ENCODE measurements at places on chromosomes 1 and 21. TPM values are rescaled to one million over a fixed set of nuclear protein-coding genes. Genes with fewer than 3 reads are reported as not detected.

OR10Z1 gene
- total RNA-seq, result not detected

ITLN2 gene
- not detected for total RNA-seq

CYP4A22 gene
- total RNA-seq, result not detected

CLCNKB gene
- not detected for total RNA-seq

CMPK1 gene
- 100.0 TPM for total RNA-seq

NOC2L gene
- total RNA-seq, result 180 TPM

FGR gene
- 0.21 TPM for total RNA-seq

OR14A2 gene
- not detected for total RNA-seq

APCS gene
- total RNA-seq, result not detected

GNAT2 gene
- 1.2 TPM for total RNA-seq

PSRC1 gene
- 5.5 TPM for total RNA-seq

MANEAL gene
- 4.0 TPM for total RNA-seq

TEX38 gene
- 0.18 TPM for total RNA-seq

OR2L5 gene
- not detected for total RNA-seq

FMO5 gene
- total RNA-seq, result 0.17 TPM

RAB7B gene
- total RNA-seq, result not detected

HSF2BP gene
- total RNA-seq, result 1.2 TPM

CFHR5 gene
- total RNA-seq, result not detected

PTGFR gene
- total RNA-seq, result not detected

TMPRSS2 gene
- not detected for total RNA-seq

ZFP69B gene
- 5.1 TPM for total RNA-seq

ZMYM4 gene
- 33.0 TPM for total RNA-seq

PLEKHN1 gene
- 1.7 TPM for total RNA-seq

AXDND1 gene
- total RNA-seq, result not detected

OR14A16 gene
- not detected for total RNA-seq

RAB3B gene
- 0.05 TPM for total RNA-seq

FOXD3 gene
- not detected for total RNA-seq

ZNF648 gene
- total RNA-seq, result not detected

GJB3 gene
- not detected for total RNA-seq

ASCL5 gene
- not detected for total RNA-seq

NUCKS1 gene
- total RNA-seq, result 146 TPM

WDR4 gene
- total RNA-seq, result 73.2 TPM

CDCA8 gene
- 33.5 TPM for total RNA-seq

GJC2 gene
- total RNA-seq, result 0.61 TPM

HTR6 gene
- not detected for total RNA-seq

PLA2G4A gene
- total RNA-seq, result 0.21 TPM

TFF3 gene
- not detected for total RNA-seq

FMO3 gene
- not detected for total RNA-seq

SPRR2E gene
- total RNA-seq, result not detected

DMRTA2 gene
- total RNA-seq, result not detected

PRAMEF27 gene
- total RNA-seq, result not detected

CHI3L2 gene
- 4.0 TPM for total RNA-seq

LDLRAP1 gene
- total RNA-seq, result 4.6 TPM

AVPR1B gene
- not detected for total RNA-seq

TRIM67 gene
- not detected for total RNA-seq

ZNF496 gene
- total RNA-seq, result 13.8 TPM

KISS1 gene
- total RNA-seq, result not detected

CD1E gene
- not detected for total RNA-seq

TNFAIP8L2 gene
- total RNA-seq, result 38.0 TPM

ATAD3C gene
- 0.57 TPM for total RNA-seq

FCGR1A gene
- not detected for total RNA-seq

CRYAA gene
- not detected for total RNA-seq

SPRR2B gene
- not detected for total RNA-seq
